Activated T-cell treated with anti-CD3 and anti-CD28 coated beads for 1 hour (primary cell): ENCODE measurements at places on chromosomes 12 and 14.

DNA sequence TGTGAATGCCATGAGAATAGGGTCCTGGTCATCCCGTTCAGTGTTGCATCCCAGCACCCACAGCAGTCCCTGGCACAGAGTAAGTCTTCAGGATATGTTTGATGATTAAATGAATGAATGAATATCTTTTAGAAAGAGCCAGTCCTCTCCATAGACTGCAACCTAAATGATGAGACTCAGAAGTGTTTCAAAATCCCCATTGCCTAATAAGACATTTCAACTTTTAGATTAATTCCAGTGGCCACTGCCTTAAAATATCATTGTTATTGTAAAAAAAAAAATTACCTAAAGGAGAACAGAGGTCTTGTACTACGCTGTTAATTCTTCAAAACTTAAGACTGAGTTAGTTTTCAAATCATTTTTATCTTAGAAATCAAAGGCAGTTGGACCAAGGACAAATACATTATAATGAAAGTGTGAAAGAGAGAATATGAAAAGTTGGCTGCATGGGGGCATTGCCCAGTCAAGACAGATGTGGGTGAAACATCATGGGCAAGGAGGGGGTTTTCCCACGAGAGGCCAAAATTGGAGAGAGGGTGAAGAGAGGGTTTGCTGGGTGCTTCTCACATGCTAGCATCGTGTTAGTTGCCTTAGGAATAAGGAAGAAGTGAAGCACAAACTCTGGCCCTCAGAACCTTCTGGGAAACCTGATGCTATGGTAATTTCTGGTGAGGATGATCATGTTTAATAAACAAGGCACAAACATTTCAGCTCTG, 26.3 kb upstream of the CPM start:
- DNase-seq, result no peak

DNA sequence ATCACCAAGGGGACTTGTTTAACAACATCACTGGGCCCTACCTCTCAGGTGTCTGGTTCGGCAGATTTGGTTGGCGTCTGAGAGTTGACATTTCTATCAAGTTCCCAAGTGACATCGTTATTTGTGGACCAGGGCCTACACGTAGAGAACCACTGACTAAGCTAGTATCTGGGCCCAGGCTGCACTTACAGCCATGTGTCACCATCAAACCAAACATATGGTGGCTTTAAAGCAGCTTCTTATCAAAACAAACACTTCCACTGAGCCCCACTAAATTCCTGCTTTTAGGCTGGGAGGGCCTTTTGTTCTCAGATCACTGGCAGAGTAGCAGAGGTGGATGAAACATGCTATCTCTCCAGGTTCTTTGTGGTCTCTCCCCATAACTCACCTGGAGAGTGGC, 220.5 kb downstream of the PELI2 start:
- no peak for DNase-seq

- no peak for DNase-seq
Observed at GRCh38 chr12:30110958-30111586, 327.3 kb upstream of the TMTC1 start.

DNA sequence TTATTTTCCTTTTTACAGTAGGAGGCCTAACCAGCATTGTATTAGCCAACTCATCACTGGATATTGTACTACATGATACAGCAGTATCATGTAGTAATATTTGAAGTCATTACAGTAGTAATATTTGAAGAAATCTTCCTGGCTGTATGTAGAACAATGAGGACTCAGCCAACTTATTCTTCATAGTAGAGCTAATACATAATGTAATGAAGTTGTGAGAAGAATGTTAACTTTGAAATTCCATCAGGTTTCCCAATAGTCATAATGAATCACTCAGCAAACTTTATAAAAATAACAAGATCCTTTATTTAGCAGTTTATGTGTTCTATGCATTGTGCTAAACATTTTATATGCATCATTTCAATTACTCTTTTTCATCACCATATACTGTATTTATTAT, 61.8 kb downstream of the LRRK2 start:
- no peak for DNase-seq

DNA sequence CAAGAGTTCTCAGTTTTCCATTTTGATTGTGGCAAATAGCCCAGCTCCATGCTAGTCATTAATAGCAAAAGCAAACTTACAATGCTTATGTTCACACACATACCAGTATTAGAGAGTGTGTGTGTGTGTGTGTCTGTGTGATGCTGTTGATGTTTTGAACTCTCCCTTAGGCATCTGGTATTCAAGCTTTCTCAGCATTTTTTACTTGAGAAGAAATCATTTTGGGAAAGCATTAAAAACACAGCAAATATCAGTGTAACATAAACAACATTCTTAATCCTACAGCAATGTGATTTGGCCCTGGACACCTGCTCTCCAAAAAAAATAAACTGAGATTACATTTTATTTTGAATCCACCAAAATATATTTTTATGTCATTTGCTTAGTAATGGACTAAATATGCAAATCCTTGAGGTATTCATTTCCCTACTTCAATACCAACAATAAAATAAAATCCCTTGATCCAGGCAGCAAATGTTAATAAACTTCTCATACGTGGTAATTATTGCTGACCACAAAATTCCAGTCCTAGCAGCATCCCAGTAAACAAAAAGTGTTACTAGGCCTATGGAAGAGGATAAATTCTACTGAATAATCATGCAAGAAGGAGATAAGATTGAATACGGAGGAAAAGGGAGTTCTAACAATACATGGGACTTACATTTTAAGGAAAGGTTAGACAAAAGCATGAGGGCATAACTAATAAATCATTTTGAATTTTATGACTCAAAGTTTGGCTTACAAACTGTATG, 249.5 kb upstream of the CLEC14A start:
- no peak for DNase-seq

DNA sequence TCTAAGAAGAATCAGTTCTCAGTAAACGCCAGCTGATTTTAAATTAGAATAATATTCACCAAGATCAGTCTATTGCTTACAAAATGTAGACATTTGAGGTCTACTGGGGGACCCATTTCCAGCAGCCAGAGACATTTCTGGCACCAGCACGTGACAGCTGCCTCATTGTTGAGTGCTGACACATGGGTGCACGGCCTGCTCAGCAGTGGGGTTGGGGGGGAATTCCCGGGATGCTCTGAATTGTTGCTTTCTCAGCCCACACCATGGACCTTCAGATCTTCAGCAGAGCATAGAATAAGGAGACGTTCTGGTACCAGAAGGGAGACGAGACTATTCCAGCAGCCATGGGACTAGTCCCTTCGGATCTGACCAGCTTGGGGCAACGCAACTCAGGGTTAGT, 18.3 kb downstream of the PLEKHG7 start:
- no peak for DNase-seq

- no peak for DNase-seq
Observed at GRCh38 chr12:91289906-91290305, 107.3 kb upstream of the DCN start.

DNA sequence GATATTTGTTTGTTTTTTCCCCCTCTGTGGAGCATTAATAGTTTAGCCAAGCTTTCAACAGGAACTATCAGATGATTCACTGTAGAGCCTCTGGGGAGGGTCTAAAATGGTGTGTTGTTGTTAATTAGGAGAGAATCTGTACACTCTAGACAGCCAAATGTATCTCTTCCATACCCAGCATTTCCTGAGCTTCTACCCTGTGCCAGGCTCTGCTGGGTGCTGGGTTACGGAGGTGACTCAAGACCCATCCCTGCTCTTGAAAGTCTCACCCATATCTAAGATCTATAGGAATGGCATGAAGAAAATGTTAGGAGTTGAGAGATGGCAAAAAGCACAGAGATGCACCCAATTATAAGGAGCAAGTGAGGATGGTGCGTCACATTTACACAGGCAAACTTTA, 245.8 kb downstream of the C12orf75 start:
- no peak for DNase-seq

- DNase-seq, result no peak
Observed at GRCh38 chr12:116697305-116697704, 40.6 kb downstream of the SPRING1 start.

DNA sequence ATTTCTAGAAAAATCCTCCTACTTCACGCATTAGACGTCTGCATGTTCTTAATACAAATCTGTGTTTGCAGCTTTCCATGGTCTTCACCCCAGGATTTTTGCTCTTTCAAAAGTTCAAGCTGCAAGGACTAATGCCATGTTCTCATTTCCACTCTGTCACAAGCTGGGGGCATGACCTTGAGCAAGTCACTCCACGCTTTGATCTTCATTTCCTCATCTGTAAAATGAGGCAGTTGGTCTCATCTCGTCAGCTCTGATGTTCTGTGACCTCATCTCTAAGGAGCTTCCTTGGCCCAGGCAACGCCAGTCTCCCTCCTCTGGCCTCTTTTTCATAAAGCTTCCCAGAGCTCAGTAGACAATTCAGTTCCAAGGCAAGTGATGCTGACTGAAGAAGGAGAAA, 18.8 kb upstream of the BMP4 start:
- no peak for DNase-seq

GRCh38 chr14:102930753-102931579, 8.5 kb downstream of the AMN start:
- no peak for DNase-seq

DNA sequence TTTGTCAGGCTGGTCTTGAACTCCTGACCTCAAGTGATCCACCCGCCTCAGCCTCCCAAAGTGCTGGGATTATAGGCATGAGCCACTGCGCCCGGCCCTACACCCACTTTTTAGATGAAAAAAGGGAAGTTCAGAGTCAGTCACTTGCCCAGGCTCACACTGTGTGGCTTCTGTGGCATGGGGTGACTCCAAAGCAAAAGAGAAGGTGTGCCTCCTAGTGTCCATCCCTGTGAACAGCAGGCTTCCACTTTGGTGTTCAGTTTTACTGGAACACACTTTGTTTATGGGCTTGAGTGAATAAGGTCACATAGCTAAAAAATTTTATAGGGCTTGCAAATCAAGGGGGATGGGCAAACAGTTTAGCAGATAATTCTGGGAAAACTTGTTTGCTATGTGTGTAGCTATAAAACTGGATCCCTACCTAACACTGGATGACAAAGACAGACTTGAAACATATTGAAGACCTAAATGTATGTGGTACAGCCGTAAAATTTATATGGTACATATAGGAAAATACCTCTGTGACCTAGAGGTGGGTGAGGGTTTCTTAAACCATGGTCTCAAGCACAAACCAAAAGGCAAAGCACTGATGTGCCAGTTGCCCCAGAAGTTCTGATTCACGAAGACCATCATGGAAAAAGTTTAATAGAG, 54.9 kb downstream of the EID3 start:
- DNase-seq, result peak; percentile 53

- DNase-seq, result no peak
Observed at GRCh38 chr14:22842211-22843122, 6.1 kb downstream of the MMP14 start.

DNA sequence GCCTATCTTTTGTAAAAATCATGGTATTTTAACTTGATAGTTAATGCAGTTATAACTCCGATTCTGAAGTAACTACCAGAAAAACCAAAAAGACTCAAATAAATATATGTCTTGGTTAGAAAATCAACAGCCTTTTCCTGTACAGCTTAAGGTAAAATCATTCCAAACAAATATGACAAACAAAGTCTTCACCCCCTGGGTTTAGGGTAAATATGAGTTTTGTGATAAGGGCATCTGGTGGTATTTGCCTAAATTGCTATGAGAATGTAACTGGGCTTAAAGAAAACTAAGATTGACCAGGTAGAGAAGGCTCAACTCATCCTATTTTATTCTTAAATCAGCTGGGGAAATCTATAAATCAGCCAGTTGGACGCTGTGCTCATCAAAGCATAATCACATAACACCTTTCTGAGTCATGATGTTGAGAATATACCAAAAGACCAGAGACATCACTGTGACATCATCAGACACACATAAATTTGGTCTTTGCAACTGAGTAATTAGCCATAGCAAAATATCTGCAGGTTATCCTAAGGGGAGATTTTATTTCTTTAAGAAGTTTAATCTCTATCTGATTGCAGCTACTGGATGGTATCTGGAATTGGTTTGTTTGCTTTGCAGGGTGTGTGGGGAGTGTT, 133.9 kb downstream of the STXBP6 start:
- no peak for DNase-seq

DNA sequence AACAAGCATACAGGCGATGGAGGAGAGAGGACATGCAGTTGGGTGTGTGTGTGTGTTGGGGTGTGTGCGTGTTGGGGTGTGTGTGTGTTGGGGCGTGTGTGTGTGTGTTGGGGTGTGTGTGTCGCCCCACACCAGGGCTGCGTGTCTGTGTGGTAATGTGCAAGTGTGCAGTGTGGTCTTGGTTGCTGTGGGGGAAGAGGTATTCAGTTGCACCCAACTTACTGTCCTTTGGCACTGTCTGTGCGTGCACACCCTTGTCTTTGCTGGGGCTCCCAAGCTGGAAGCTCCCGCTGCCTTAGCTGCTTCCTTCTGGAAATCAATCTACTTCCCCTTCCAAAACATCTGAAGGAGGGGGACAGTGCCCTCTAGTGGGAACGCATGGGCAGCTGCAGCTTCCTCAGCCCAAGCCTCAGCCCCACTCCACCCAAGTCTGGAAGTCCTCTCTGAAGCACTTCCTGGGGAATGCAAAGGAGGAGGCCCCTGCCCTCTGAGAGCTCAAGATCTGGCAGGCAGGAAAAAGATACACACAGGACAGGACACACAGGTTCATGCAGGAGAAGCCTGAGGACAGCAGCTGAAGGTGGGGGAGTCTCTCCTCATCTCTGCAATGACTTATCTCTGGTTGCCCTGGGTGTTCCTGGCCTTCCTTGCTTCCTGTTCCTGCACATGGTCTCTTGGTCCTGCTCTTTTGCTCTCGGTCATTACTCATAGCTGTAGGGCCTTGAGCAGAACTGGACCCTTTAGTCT, 13.1 kb downstream of the ASIC1 start:
- peak; percentile 58 for DNase-seq

GRCh38 chr12:77324763-77325468, 259.5 kb upstream of the E2F7 start:
- DNase-seq, result no peak

GRCh38 chr14:99080306-99080705, 191.7 kb downstream of the BCL11B start:
- no peak for DNase-seq

DNA sequence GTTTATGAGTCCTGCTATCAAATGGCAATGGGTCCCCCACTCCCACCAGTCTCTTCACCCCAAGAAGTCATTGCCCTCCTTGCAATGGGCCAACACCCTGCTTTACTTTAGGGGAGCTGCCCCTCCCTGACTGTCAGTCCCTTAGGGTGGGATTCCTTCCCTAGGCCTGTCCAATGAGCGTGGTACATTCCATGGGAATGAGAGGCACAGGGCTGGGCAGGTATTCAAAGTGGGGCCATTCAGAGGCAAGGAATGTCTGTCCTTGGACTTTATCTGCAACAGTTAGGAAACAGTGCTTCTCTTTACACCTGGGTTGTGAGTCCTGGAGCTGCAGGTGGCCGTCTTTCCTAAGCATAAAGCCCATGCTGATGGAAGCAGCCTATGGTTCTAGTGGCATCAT, 40.8 kb downstream of the TMEM132C start:
- DNase-seq, result no peak

- DNase-seq, result no peak
Observed at GRCh38 chr14:71511152-71511551, 421.1 kb upstream of the RGS6 start.

DNA sequence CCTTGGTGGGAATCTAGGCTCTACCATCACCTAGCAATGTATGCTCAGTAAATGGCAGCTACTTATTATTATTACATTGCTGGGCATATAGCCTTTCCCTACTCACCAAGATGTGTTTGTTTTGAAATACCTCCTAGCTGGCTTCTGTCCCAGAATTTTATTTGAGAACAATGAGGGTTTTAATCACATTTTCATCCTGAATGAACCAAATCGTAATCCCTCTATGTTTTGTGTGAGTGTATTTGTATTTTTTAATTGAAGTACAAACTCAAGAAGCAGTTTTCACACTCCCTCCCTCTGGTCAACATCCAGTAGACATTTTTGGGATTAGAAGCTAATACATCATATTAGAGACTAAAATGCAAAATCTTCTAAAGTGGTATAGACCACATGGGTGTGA, 7.6 kb downstream of the SLC7A8 start:
- no peak for DNase-seq
